Activated CD4-positive, alpha-beta T cell treated with anti-CD3 and anti-CD28 coated beads, Interleukin-2, amount 10 ng/mL, durations not matched to agents 7 days and 5 days (primary cell): ENCODE measurements at places on chromosomes 16 and 17. TPM values are rescaled to one million over a fixed set of nuclear protein-coding genes. Genes with fewer than 3 reads are reported as not detected.

DNA sequence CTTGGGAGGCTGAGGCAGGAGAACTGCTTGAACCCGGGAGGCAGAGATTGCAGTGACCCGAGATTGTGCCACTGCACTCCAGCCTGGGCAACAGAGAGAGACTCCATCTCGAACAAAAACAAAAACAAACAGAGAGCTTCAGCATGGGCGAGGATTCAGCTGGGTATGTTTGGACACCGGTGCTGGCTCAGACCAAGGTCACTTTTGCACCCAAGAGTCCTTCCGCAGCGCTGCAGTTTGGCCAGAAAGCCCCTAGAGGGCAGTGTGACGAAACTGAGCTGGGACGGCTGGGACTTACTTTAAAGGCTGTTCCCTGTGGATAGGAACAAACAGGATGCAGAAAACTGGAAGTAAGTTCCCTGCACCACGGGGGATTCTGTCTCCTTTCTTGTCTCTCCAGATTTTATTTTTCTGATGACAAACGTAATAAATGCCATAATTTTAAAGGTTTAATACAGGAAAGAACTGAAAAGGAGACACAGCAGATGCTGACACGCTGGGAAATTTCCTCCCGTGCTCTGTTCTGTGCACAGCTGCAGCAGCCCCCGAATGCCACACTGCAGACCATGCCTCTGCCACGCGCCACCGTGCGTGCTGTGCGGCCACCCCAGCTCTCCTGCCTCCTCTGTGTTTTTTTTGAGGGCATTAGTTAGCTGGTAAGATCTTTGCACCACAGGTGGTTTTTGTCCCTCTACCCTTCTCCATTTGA is 25.2 kb upstream of the USP36 start:
- no peaks in the 10 kb centered on the region for H3K36me3 ChIP-seq
- H3K4me3 ChIP-seq = no peak overlapping the region
- DNase-seq = peak; percentile 70
- peaks cover 2% of the 10 kb centered on the region for H3K27me3 ChIP-seq
- H3K4me1 ChIP-seq = peaks cover 4% of the 10 kb centered on the region

- peaks cover 2% of the 10 kb centered on the region for H3K36me3 ChIP-seq
- peaks cover 11% of the 10 kb centered on the region for H3K27me3 ChIP-seq
- no peak overlapping the region for H3K4me3 ChIP-seq
- peaks cover 43% of the 10 kb centered on the region for H3K4me1 ChIP-seq
- no peak overlapping the region for H3K27ac ChIP-seq
Measured at GRCh38 chr16:11291091-11291703, 10.1 kb upstream of the PRM1 start.

DNA sequence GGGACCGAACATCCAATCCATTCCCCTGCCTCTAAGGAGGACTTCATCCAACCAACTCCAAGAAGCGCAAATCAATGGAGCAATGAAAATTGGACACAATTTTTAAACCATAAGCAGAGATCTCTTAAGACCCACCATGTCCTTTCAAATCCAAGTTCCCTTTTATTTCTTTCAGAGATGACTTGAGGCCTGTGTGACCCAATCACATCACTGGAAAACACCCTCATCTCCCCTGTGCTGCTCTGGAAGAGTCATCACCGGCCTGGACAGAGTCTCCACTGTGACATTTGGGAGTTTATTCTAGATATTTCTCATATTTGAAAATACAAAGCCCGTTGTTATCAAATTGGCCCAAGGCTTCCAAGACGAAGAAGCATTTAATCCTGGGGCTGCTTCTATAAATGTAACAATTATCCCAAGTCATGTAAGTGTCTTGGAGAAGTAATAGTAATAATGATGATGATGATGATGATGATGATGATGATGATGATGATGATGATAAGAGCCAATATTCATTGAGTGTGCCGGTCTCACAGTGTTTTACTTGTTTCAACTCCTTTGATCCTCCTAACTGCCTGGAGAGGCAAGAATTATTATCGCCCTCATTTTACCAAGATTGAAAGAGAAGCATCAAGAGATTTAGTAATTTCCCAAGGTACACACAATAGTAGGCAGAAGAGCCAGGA is 72.1 kb downstream of the COPRS start:
- H3K27me3 ChIP-seq = peaks cover 25% of the 10 kb centered on the region
- no peak overlapping the region for H3K4me3 ChIP-seq
- H3K27ac ChIP-seq = no peak overlapping the region
- H3K36me3 ChIP-seq = no peaks in the 10 kb centered on the region
- H3K4me1 ChIP-seq = no peaks in the 10 kb centered on the region

DNA sequence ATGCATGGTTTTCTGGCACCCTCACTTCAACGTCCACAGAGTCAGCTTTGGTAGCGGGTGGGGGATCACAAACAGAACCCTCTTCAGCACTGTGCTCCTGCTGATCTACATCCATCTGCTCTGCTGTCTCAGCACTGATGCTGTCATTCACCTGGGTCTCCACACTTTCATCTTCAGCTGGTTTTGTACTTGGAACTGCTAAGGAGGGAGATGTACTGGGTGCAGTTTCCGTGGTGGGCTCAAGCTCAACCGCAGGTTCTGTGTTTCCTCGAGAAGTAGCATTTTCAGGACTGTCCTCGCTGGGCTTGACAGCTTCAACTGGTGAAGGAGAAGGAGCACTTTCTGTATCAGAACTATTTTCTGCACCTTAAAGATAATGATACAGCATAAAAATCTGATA is 101.8 kb downstream of the TTC19 start:
- H3K27ac ChIP-seq = no peak overlapping the region
- DNase-seq = no peak
- peaks cover 48% of the 10 kb centered on the region for H3K36me3 ChIP-seq
- no peaks in the 10 kb centered on the region for H3K4me1 ChIP-seq

GRCh38 chr17:71600137-71600789 is 520.6 kb upstream of the SOX9 start:
- H3K4me1 ChIP-seq = no peaks in the 10 kb centered on the region
- DNase-seq = no peak
- no peaks in the 10 kb centered on the region for H3K27me3 ChIP-seq
- H3K4me3 ChIP-seq = no peak overlapping the region

GRCh38 chr17:16380640-16381495 is at the start of gene UBB:
UBB (plus strand) TSS chr17:16381091; CDS start chr17:16381908, 817 bp downstream.
- no peaks in the 10 kb centered on the region for H3K27me3 ChIP-seq
- peak; percentile 96 for DNase-seq
- peaks cover 38% of the 10 kb centered on the region for H3K36me3 ChIP-seq
- H3K27ac ChIP-seq = peak within 1 kb of the TSS; percentile 96
- peaks cover 27% of the 10 kb centered on the region for H3K4me1 ChIP-seq

GRCh38 chr16:4529085-4530060 is 9.2 kb downstream of the CDIP1 start:
- DNase-seq = peak; percentile 48
- H3K27me3 ChIP-seq = no peaks in the 10 kb centered on the region
- peak overlapping the region; percentile 88 for H3K27ac ChIP-seq
- H3K36me3 ChIP-seq = peaks cover 37% of the 10 kb centered on the region
- no peak overlapping the region for H3K4me3 ChIP-seq
- H3K4me1 ChIP-seq = peaks cover 66% of the 10 kb centered on the region

DNA sequence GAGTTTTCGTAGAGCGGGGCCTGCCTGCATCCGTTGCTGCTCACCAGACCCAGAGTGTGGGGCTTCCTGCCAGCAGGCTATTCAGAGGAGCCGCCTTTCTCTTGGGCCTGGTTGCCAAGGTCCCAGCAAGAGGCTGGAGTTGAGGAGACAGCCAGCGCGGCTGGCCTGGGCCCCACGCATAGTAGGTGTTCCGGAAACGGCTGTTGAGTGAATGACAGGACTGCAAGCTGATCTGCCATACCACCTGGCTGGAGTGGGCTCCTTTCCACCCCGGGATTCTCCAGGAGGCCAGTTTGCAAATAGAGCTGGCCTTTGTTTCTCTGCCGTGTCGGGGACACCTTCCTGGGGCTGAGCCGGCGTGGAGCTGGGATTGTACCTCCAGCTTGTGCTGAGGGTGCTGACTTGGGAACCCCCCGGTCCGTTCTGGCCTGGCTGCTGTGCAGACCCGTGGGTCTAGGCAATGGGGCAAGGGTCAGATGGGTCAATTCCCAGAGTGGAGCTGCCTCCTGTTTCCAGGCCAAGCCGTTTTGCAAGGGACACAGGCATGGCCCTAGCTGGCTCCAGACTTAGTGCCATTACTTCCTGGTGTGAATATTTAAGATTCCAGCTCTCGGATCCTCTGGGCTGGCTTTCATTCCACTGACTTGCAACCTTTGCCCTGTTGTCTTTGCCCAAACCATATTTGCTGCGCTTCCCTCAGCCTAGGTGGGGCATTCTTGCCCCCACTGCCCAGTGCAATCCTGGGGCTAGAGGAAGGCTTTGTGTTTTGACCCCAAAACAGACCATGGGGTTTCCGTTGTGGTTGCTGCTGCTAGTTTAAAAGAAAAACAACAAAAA is 68.8 kb downstream of the CMIP start:
- no peak for DNase-seq
- no peak overlapping the region for H3K27ac ChIP-seq
- H3K4me1 ChIP-seq = peaks cover 10% of the 10 kb centered on the region
- H3K27me3 ChIP-seq = no peaks in the 10 kb centered on the region
- peaks cover 6% of the 10 kb centered on the region for H3K36me3 ChIP-seq
- no peak overlapping the region for H3K4me3 ChIP-seq

- H3K36me3 ChIP-seq = no peaks in the 10 kb centered on the region
- DNase-seq = no peak
- H3K4me1 ChIP-seq = peaks cover 2% of the 10 kb centered on the region
- no peak overlapping the region for H3K27ac ChIP-seq
- no peak overlapping the region for H3K4me3 ChIP-seq
Measured at GRCh38 chr16:85424260-85425073, 188.7 kb upstream of the GSE1 start.

- no peak overlapping the region for H3K27ac ChIP-seq
- DNase-seq = no peak
- no peak overlapping the region for H3K4me3 ChIP-seq
Measured at GRCh38 chr16:80113873-80114574, 426.8 kb upstream of the DYNLRB2 start.

GRCh38 chr16:84045001-84045817 is 2.6 kb upstream of the SLC38A8 start:
- H3K27me3 ChIP-seq = peaks cover 15% of the 10 kb centered on the region
- no peaks in the 10 kb centered on the region for H3K4me1 ChIP-seq
- no peak overlapping the region for H3K27ac ChIP-seq
- no peaks in the 10 kb centered on the region for H3K36me3 ChIP-seq
- no peak overlapping the region for H3K4me3 ChIP-seq
- DNase-seq = no peak

- H3K27me3 ChIP-seq = peaks cover 18% of the 10 kb centered on the region
- no peak for DNase-seq
- peaks cover 40% of the 10 kb centered on the region for H3K4me1 ChIP-seq
- peaks cover 4% of the 10 kb centered on the region for H3K36me3 ChIP-seq
- no peak overlapping the region for H3K27ac ChIP-seq
Measured at GRCh38 chr17:74733365-74734122, 3.5 kb upstream of the RAB37 start.

GRCh38 chr17:12673788-12674187 is 8.1 kb downstream of the MYOCD start:
- H3K27me3 ChIP-seq = no peaks in the 10 kb centered on the region
- no peak overlapping the region for H3K27ac ChIP-seq
- no peak overlapping the region for H3K4me3 ChIP-seq
- no peaks in the 10 kb centered on the region for H3K36me3 ChIP-seq
- H3K4me1 ChIP-seq = no peaks in the 10 kb centered on the region
- DNase-seq = no peak

- no peak for DNase-seq
- H3K36me3 ChIP-seq = no peaks in the 10 kb centered on the region
- H3K4me3 ChIP-seq = no peak overlapping the region
Measured at GRCh38 chr16:77555791-77556190, 121.0 kb upstream of the ADAMTS18 start.

GRCh38 chr16:53202398-53202797 is 147.6 kb downstream of the CHD9 start:
- no peaks in the 10 kb centered on the region for H3K4me1 ChIP-seq
- H3K4me3 ChIP-seq = no peak overlapping the region
- peaks cover 12% of the 10 kb centered on the region for H3K36me3 ChIP-seq
- H3K27me3 ChIP-seq = no peaks in the 10 kb centered on the region
- H3K27ac ChIP-seq = no peak overlapping the region
- DNase-seq = no peak

- DNase-seq = no peak
- peaks cover 96% of the 10 kb centered on the region for H3K4me1 ChIP-seq
- H3K27ac ChIP-seq = peak overlapping the region; percentile 66
Measured at GRCh38 chr17:66309793-66310192, 7.4 kb downstream of the PRKCA start.

- H3K4me1 ChIP-seq = peaks cover 3% of the 10 kb centered on the region
- no peak overlapping the region for H3K27ac ChIP-seq
- no peaks in the 10 kb centered on the region for H3K36me3 ChIP-seq
- H3K27me3 ChIP-seq = peaks cover 32% of the 10 kb centered on the region
- DNase-seq = peak; percentile 67
Measured at GRCh38 chr16:22948603-22949368, 134.8 kb downstream of the HS3ST2 start.

GRCh38 chr16:2152695-2153506 is 2.7 kb upstream of the TRAF7 start:
- no peak for DNase-seq
- peaks cover 23% of the 10 kb centered on the region for H3K36me3 ChIP-seq
- H3K4me1 ChIP-seq = peaks cover 43% of the 10 kb centered on the region
- peak overlapping the region; percentile 76 for H3K27ac ChIP-seq
- peak overlapping the region; percentile 92 for H3K4me3 ChIP-seq

DNA sequence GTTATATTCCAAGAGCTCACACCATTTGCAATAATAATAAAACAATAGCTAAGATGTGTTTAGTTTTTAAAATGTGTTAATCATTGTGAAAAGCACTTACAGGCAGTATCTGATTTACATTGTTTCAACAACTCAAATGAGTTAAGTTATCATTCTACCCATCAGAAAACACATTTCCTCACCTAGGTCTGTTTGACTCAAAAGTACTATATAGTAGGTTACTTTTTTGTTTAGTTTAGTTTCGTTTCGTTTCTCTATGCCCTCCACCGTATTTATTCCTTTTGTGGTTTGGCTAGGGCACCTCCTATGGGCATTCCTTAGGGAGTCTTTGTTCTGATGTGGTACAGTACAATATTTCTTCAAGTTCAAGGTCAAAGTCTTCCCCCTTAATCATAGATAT is 201.6 kb downstream of the PRKCB start:
- no peak overlapping the region for H3K27ac ChIP-seq
- H3K4me1 ChIP-seq = peaks cover 46% of the 10 kb centered on the region
- H3K4me3 ChIP-seq = no peak overlapping the region

- no peak overlapping the region for H3K4me3 ChIP-seq
- peaks cover 17% of the 10 kb centered on the region for H3K4me1 ChIP-seq
- no peak for DNase-seq
- H3K36me3 ChIP-seq = no peaks in the 10 kb centered on the region
Measured at GRCh38 chr17:60106340-60107059, 27.8 kb upstream of the HEATR6 start.

- no peak for DNase-seq
- peaks cover 18% of the 10 kb centered on the region for H3K4me1 ChIP-seq
- H3K4me3 ChIP-seq = no peak overlapping the region
Measured at GRCh38 chr17:15981208-15981607, 18.3 kb downstream of the ZSWIM7 start.

CSH1 gene
- total RNA-seq = not detected

SCGB1C2 gene
- total RNA-seq = not detected

CNOT1 gene
- 283 TPM for total RNA-seq

SYCE1L gene
- total RNA-seq = 11.1 TPM

TBC1D3H gene
- not detected for total RNA-seq

EVI2A gene
- total RNA-seq = 58.9 TPM

RCVRN gene
- total RNA-seq = not detected
